Globus pallidus (tissue), 1 donor: ENCODE measurements at places on chromosomes 1 and 21.
A peak's percentile ranks its signal among the peaks of the same experiment; 100 is the strongest.

GRCh38 chr1:11701551-11701961 is 10.0 kb downstream of the DRAXIN start:
- DNase-seq = peak; percentile 83

DNA sequence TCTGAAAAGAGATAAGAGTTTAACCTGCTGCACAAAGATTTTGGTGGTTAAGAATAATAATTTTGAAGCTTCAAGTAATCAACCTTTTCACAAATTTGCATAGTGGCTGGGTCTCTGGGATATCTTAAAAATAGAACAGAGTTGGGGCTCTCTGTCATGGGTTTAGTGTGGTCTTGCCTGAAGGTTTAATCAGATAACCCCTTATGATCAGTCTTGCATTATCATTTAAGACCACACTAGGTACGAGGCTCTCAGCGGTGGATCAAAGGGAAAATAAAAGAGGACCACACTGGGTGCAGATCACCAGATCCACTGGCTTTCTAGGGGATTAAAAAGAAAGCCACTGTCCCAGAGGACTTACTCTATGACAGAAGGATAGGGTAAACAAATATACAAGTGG is 19.5 kb downstream of the LRRC8C start:
- DNase-seq = no peak

- no peak for DNase-seq
Observed at GRCh38 chr1:183275322-183275721, 89.3 kb downstream of the LAMC2 start.

DNA sequence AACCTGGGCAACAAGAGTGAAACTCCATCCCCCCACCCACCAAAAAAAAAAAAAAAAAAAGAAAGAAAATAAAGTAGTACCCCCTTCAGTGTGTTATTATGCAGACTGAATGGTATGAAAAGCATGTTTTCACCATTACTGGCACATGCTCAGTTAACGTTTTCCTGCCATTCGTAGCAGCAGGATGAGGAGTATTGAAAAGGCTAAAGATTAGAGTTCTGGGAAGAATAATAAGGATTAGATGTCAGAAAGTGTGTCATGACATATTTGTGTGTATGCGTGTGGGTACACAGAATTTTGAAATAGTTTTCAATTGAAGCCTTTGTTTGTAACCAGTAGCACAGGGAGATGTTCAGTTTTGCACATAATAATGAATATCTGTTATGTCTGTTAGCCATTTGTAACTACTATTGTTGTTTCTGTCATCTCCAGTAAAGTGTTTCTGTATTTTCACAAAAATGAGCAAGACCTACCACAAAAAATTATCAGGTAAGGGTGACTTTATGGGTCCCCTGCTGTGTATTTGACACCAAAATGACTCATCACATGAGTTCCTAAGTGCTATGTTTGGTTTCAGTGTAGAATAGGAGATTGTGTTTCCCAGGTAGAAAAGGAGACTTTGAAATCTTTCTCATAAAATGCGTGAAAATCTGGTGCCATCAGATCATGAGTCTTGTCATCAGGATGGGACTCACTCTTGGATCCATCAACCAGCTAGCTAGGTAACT is 358.9 kb downstream of the DISC1 start:
- DNase-seq = no peak

- no peak for DNase-seq
Observed at GRCh38 chr1:209444961-209445360, 138.6 kb upstream of the CAMK1G start.

GRCh38 chr1:15804060-15804459 is 3.4 kb downstream of the UQCRHL start:
- DNase-seq = no peak

DNA sequence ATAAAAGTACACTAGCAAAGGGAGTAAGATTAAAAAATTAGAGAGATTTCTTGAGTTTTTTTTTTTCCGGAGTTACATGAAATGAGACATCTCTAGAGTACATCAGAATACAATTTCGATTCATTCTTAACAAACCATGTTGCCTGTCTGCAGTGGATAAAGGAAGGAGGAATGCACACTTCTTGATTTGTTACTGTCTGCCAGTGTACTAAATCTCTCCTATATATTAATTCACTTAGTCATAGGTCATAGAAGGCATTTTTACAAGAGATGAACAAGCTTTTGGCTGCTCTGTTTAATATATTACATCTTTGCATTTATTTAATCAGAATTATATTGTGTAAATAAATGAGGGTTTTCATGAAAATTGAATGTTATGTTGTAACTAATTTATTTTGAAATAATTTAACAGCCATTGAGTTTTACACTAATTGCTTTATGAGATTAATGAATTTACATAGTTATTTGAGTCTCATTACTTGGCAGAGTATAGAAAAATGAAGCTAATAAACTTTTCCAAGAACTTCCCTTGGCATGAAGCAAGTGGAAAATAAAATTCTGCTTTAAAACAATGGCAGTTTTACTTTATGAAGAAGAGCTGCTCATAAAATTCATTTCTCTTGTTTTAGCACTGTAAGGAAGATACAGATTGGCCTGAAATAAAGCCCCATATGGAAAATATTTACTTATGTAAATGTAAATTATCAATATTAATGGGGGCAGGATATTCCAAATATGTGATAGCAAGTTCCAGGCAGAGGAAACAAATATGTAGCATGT is 1284.7 kb downstream of the BRINP3 start:
- no peak for DNase-seq

DNA sequence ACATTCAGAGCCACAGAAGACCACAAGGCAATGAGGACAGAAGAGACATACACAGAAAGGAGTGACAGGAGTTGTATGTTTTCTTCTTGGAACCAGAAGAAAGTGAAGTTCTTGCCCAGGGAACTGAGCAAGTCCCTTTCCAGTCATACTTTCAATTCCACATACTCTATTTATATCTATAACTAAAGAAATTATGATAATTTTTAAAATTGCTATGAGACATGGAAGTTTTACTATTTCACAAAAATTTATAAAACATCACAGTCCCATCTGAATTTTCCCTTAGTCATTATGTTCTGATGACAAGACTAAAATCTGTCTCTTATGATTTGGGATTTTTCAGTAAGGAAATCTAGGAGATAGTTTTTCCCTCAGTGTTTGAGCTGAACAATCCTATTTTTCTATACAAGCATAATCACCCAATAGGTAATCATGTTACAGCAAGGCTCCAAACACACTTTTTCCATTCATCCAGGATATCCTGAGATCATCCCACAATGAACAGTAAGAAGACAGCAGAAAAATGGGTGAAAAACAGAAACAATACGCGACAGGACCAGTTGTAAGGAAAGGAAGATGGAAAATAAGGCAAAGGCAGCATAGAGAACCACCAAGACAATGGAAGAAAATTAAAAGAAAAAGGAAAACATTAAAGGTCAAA is 154.6 kb downstream of the VAV3 start:
- DNase-seq = no peak

DNA sequence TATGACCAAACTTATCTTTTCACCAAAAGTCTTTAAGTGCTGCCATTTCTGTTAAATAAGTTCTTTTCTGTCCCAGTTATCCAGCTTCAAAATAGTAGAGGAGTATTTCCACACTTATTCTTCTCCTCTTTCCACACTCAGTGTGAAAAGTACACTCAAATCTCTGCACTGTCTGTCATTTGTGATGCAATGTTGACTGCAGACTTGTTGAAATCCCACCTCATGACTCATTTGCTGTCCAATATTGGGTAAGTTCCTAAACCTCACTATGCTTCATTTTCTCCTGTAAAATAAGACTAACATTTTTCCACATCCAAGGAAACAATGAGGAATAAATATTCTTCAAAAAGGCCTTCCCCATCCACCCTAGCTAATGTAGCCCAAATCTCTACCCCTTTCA is 17.5 kb downstream of the LRRIQ3 start:
- DNase-seq = no peak

GRCh38 chr1:26723013-26723991 is 27.5 kb downstream of the ARID1A start:
- DNase-seq = peak; percentile 69

DNA sequence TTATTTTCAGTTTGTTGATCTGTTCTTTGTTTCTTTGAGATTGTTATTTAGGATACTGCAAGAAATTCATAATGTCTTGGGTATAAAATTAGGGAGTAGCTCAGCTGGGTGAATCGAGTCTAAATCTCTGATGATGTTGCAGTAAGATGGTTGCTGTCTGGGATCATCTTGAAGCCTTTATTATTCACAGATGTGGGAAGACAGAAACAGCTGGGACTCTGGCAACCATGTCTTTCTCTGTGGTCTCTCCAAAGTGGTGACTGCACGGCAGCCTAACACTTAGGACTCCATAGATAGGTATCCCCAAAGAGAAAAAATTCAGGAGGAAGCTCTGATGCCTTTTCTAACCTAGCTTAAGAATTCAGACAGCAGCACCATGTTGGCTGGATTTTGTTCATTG is 52.7 kb downstream of the RAP1A start:
- no peak for DNase-seq

GRCh38 chr1:64523413-64524337 is 53.7 kb downstream of the CACHD1 start:
- DNase-seq = no peak

- DNase-seq = no peak
Observed at GRCh38 chr1:1005774-1006304, 5.9 kb upstream of the HES4 start.

DNA sequence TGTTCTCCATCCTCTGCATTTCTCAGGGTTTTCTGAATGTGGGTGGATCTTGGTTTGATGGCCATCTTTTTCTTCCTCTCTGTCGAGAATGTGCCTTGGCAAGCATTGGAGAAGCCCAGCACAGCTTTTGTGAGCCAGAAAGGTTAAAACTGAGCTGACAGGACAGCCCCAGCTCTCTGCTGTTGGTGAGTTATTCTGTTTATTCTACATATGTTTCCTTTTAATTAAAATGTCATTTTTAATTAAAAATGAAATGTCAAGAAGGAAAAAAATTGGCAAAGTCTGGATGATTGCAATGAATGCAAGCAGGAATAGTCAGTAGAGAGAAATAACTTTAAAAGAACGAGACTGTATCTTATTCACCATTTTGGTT is 325.8 kb downstream of the PTBP2 start:
- no peak for DNase-seq

DNA sequence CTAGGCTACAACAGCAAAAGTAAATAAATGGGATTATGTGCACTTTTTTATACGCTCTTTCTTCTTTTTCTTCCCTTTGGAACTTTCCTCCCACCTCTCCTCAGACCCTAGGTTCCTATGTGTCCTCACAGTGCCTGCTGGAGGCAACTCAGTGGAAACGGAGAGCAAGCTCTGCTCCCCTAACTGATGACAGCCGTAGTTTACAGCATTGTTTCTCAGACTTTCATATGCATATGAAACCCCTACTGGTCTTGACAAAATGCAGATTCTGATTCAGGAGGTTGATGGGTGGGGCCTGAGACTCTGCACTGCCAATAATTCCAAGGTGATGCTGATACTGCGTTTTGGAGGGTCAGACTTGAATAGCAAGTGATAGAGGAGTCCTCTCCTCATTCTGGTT is 34.3 kb upstream of the HMCN1 start:
- no peak for DNase-seq

GRCh38 chr1:160569806-160570205 is 9.5 kb downstream of the CD84 start:
- no peak for DNase-seq

DNA sequence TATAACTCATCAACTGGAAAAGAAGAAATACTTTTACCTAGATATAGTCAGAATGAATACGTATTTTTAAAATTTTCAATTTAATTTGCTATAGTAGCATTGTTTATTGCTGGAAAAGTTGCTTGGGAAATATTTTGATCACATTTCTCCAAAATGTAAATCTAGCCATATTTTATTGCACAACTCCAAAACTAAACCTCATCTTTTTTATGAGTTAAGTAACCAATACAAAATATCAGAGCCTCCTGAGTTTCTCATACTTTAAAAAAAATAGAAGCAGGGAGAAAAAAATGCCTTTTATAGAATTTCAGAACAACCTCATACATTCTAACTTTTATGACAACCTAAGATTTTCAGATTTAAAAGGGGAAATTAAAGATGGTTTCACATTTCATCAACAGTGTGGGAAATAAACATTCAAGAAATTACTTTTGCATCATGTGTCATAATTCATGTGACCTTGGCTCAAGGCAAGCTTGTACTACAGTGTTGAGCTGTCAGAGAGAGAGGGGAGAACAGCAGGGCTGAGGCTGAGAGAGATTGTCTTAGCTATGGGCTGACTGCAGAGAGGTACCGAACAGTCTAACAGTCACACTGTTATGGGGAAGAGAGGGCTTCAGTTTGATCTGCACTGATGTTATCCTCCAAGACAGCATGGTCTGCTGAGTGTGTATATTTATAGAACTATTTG is 519.0 kb downstream of the LTN1 start:
- no peak for DNase-seq

- DNase-seq = no peak
Observed at GRCh38 chr1:213163278-213163711, 112.3 kb downstream of the RPS6KC1 start.

DNA sequence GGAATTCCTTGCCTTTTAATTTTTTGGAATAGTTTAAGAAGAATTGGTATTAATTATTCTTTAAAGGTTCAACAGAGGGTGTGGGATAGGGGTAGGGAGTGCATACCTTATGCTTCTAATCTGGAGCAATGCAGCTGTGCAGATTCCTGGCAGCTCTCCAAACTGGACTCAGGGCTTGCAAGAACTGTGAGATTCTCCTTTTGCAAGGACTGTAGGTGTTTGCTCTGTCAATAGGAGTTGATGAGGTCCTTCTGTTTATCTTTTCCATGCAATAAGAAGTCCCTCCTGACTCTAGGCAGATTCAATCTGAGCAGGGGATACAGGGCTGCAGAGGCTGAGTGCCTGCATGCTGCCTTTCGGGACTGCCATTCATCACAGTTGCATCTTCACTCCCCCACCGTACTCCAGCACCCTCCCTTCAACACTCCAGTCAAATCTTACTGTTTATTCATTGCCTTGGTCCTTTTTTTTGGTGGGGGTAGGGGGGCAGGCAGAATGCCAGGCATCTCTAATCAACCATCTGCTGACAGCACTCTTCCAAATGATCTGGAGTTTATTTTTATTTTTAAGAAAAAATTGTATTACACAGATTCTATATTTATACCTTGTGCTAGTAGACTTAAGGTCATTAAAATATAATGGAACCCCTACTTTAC is 122.3 kb downstream of the DISC1 start:
- DNase-seq = no peak

DNA sequence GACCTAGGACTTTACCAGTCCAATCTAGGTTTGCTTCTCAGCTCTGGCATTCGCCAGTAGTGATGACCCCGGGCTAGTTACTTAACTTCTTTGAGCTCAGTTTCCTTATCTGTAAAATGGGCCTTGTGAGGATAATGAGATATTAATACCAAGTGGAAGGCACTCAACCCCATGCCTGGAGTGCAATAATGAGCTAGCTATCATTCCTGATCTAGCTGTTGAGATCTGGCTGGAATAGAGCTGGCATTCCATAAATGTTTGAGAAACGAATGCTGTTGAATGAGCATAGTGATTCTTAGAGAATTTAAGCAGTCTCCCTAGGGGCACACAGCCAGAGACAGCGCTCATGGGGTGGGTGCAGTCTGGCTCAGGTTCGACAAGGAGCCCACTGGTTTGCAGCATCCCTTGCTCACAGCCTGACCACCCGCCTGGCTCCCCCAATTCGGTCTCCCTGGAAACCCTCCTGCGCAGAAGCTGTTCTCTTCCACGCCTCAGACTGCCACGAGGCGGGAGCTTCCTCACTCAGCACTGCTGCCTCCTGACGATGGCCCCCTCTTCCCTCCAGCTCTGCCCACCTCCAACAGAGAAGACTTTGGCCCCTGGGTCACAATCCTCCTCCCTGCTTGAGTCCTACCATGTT is 32.5 kb downstream of the DHCR24 start:
- DNase-seq = no peak

GRCh38 chr1:204190212-204191211 is 5.8 kb downstream of the KISS1 start:
- no peak for DNase-seq

- DNase-seq = no peak
Observed at GRCh38 chr1:161388639-161389038, 21.0 kb upstream of the CFAP126 start.
